ENCODE measurements at places on chromosomes 11 and 22.

DNA sequence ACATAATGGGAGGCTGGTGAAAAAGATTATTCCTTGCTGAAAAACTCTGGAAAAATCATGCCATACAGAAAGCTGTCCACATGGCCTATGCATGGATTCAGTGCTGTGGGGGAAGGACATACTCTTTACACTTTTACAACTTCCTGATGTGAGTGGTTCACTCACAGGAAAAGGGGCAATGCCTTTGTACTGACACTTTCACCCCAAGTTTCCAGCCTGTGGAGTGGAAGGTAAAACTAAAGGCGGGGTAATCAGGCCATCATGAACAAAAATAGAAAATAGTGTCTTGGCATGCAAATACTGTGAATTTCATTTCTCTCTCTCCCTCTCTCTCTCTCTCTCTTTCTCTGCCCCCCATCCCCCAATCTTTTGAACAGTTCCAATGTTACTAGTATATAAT lies 281.8 kb downstream of the ETS1 start:
- DNase-seq, result no peak

DNA sequence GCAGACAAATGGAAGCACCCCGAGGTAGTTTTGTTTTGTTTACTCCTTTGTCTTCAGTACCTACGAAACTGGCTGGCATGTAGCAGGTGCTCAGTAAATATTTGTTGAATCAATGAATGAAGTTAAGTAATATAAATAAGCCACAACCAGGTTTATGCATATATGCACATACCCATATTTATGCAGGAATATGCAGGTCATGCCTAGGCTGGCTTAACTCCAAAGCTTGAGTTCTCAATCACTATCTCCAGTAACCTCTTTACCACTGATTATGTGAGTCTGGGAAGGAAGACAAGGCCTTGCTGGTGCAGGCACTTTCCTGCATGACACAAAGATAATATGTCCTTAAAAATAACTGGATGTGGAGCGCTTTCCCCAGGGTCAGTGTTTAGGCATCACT lies 27.5 kb downstream of the ARL14EP start:
- no peak for DNase-seq

DNA sequence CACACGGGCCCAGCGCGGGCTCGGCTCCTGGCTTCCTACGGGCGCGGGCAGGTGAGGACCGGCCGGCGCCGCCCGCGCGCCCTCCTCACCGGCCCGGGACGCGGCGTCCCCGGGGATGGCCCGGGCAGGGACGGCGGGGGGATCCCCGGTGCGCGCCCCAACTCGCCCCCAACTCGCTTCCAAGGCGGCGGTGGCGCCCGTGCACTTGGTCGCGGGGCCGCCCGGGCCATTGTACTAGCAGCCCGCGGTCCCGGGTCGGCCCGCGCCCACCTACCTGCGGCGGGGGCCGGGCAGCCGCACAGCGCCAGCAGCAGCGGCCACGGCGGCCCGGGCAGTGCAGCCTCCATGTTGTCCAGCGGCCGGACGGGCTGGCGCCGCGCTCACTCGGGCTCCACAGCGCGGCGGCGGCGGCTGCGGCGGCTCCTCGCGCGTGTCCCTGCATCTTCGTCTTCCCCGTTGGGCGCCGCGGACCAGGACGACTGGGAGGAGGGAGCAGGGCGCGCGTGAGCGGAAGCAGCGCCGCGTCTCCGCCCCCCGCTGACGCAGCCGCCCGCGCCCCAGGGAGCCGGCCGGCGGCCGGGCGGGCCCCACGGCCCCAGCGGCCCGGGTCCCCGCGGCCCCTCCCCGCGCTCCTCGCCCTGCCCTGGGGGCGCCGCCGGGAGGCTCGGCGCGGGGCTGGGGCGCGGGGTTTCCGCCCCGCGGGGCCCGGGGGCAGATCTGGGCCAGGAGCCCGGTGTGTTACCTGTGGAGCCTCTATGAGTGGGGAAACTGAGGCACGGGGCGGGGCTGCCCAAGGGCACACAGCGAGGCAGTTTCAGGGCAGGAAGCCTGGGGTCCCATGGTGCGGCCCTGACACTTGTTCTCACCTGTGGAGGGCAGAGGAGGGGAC lies 159.3 kb upstream of the GRK3 start:
- peak; percentile 80 for DNase-seq

GRCh38 chr22:20430720-20431510 lies 6.7 kb downstream of the SCARF2 start:
- no peak for DNase-seq

- no peak for DNase-seq
These were observed 9.1 kb downstream of the LINC01488 start for GRCh38 chr11:69490516-69490915.

DNA sequence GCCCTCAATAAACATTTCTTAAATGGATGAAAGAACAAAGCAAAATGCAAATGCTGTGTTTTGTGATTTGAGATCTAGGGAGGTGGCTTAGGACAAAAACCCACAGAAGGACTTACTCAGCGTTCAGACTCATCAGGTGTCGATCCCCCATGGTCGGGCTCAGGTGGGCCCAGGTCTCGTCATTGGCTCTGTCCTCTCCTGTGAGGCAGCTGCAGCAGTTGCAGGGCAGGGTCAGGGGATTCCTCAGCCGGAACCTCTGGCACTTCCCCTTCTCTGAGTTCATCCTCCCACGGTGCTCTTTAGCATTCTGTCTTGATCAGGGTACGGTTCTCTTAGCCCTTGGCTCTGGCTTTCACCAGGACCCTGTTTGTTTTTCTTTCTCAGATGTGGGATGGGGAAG lies 14.0 kb upstream of the ACR start:
- no peak for DNase-seq
